ENCODE measurements at places on chromosomes 13 and 19.

- DNase-seq, result no peak
Observed at GRCh38 chr13:89862691-89863036, 1484.8 kb upstream of the MIR17HG start.

GRCh38 chr13:100436099-100436498 lies 152.5 kb downstream of the GGACT start:
- no peak for DNase-seq

GRCh38 chr13:46575818-46576221 lies 22.9 kb downstream of the LRCH1 start:
- no peak for DNase-seq

DNA sequence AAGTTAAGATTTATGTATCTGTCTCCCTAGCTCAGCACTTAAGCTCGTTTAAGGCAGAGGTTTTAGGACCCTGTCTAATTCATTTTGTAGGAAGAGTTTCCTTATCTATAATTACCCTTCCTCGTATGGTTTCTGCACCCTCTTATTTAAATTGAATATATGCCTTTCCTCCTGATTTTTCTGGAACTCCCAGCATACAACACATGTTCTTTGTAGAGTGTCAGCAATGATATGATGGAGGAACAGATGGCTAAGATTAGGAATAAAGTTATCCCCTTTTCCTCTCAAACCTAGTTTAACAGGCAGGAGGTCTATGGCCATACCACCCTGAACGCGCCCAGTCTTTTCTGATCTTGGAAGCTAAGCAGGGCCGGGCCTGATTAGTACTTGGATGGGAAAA lies 359.5 kb downstream of the PCDH17 start:
- no peak for DNase-seq

DNA sequence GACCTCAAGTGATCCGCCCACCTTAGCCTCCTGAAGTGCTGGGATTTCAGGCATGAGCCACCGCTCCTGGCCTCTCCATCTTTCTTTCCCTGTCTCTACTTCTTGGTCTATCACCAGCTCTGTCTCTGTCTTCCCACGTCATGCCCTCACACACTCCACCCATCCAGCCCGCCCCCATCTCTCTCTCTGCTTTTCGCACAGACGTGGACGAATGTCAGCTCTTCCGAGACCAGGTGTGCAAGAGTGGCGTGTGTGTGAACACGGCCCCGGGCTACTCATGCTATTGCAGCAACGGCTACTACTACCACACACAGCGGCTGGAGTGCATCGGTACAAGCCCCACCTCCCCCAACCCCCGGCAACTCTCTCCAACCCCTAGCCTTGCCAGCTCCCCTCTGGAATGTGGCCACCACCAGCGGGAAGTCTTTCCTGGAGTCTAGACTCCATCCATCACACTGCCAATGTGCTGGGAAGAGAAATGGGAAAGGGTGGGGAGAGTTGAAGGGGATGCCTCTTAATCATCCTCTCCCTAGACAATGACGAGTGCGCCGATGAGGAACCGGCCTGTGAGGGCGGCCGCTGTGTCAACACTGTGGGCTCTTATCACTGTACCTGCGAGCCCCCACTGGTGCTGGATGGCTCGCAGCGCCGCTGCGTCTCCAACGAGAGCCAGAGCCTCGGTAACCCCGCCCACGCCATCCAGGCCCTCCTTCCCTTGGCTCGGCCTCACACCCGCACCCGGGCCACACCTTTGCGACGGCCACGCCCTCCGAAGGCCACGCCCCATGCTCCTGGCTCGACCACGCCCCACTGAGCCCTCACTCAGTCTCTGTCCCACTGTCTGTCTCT lies 22.5 kb downstream of the LTBP4 start:
- DNase-seq, result no peak

DNA sequence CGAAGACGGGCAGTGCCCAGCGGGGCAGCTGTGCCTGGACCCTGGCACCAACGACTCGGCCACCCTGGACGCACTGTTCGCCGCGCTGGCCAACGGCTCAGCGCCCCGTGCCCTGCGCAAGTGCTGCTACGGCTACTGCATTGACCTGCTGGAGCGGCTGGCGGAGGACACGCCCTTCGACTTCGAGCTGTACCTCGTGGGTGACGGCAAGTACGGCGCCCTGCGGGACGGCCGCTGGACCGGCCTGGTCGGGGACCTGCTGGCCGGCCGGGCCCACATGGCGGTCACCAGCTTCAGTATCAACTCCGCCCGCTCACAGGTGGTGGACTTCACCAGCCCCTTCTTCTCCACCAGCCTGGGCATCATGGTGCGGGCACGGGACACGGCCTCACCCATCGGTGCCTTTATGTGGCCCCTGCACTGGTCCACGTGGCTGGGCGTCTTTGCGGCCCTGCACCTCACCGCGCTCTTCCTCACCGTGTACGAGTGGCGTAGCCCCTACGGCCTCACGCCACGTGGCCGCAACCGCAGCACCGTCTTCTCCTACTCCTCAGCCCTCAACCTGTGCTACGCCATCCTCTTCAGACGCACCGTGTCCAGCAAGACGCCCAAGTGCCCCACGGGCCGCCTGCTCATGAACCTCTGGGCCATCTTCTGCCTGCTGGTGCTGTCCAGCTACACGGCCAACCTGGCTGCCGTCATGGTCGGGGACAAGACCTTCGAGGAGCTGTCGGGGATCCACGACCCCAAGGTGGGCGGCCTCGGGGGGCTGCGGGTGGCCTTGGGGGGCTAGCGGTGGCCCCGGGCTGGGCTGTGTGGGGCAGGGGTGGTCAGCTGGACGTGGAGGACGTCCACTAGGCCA lies 4.8 kb downstream of the GRIN3B start:
- no peak for DNase-seq

- DNase-seq, result no peak
Observed at GRCh38 chr19:5466814-5467291, 11.6 kb downstream of the ZNRF4 start.

- DNase-seq, result no peak
Observed at GRCh38 chr19:41917676-41918075, 10.6 kb downstream of the ERFL start.

GRCh38 chr19:38142176-38143035 lies 81.6 kb downstream of the DPF1 start:
- peak; percentile 25 for DNase-seq

- DNase-seq, result no peak
Observed at GRCh38 chr13:110261166-110262081, 45.5 kb downstream of the COL4A1 start.

DNA sequence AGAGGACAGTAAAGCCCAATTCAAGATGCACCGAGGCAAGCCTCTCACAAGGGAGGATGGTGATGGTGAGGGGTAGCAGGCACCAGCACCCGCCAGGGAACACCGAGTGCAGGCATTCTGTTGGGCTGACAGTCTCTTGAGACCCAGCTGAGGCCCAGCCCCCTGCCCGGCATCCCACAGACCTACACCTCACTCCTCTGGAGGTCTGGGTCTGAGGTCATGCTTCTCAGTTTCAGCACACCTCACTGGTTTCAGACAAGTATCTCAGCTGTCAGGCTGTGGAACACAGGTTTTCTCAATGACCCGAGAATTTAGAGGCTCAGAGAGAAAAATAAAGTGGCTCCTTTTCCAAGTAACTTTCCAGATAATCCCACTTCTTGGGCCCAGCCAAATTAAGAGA lies 27.7 kb upstream of the EPHX3 start:
- no peak for DNase-seq

GRCh38 chr19:620166-620862 lies 13.0 kb downstream of the POLRMT start:
- no peak for DNase-seq

- DNase-seq, result no peak
Observed at GRCh38 chr13:47005756-47006414, 109.0 kb upstream of the HTR2A start.

DNA sequence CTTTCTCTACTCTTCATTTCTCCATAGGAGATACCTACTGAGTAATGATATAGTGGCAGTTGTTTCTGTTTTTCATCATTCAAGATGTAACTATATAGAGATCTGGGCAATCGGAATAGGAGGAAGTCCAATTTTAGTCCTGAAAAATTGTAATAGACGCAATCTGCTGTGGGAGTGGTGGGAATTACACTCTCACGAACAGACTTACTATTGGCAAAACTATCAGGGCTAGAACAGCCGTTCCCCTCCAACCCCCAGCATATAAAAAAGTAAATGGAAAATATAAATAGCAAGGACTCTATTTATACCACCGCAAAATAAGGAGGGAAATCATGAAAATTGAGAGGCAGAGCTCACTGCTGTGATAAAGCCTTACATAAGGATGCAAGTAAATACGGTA lies 330.1 kb downstream of the FGF14 start:
- no peak for DNase-seq

DNA sequence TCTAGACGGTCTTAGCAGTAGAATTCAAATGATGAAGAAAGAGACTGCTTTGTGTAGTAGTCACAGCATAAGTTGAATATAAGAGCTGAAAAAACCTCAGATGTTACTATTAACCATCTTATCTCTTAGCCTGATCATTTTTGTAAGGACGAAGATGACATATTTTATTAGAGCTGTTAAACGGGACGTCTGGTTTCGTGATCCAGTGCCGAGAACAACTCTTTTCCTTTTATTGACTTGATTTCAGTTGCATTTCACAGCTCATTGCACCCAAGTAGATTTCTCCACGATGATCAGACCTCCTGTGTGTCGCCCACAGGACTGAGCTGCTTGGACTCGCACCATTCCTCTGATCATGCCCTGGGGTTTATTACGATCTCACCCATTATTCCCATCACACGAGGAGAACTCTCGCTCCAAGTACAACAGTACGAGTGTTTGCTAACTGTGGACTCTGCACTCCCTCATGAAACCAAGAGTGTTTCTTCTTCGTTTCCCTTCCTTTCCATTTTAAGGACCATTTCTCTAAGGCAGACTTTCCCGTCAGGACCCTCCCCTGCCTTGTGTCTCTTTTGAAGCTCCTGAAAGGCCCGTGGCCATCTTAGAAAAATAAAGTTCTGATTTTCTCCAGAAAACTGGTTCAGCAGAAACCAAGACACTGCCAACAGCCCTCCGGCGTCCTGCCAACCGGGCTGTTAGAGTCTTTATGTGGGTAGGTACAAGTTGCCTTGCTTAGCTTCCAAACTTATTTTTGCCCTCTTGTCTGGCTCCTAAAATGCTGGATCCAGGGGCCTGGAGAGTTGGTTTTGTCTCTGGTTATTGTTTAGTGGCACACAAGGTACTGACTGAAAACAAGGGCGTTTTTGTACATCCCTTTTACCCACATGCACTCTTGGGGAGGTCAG lies 48.2 kb upstream of the RNF113B start:
- DNase-seq, result no peak

DNA sequence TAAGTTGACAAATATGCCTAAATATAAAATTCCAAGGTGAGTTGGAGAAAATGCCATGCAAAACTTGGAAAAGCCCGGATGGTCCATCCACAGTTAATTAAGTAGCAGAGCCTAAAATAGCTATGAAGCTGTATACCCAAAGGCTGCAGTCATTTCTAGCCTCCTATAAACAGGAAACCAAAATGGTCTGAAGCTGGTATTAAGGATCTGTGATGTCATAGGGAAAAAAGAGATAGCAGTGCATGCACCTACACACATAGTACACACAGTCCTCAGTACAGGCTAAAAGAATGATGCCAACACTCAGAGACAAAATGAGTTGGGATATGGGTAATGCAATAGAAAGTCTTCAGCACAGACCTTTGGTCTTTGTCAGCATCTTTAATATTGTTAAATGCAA lies 736.9 kb downstream of the EFNB2 start:
- DNase-seq, result no peak

- DNase-seq, result no peak
Observed at GRCh38 chr13:41658057-41658661, 200.8 kb downstream of the RGCC start.

- DNase-seq, result no peak
Observed at GRCh38 chr13:34162544-34162933, 344.6 kb downstream of the RFC3 start.

GRCh38 chr13:105377452-105377851 lies 1158.0 kb downstream of the EFNB2 start:
- DNase-seq, result no peak

DNA sequence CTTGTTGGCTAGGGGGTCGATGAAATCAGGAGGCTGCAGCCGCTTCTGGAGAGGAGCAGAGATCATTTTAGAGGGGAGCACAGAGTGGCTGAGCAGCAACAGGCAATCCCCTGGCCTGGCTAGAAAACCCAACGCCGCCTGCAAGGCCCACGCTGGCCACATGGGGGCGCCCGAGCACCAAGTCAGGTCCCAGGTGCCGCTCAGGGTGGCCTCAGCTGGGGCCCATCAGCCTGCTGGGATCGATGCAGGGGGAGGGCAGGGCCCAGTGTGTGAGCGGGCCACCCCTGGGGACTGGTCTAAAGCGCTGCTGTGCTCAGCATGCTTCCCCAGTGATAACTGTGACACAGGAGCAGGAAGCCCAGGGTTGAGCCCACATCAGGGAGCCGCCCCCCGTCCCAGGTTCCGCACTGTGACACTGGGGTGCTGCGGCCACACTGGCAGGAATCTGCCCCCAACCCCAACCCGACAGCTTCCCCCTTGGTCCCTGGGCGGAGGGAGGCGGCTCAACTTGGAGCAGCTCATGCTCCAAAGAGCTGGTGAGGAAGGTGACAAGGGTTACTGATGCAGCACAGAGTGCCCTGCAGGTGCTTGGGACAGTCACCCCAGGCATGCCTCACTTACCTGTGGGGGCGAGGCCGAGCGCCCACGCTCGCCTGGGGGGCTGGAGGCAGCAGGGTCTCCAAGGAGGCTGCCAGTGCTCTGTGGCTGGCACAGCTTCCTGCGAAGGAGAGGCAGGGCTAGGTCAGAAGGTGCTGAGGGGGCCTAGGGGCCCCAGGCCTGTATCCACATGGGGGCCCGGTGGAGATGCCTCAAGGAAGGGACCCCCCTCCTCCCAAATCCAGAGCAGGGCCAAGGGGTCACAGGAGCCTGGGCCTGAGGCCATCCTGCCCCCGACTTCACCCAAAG lies 13.3 kb upstream of the ISYNA1 start:
- DNase-seq, result peak; percentile 60

GRCh38 chr13:21020176-21020575 lies 41.2 kb downstream of the LATS2 start:
- DNase-seq, result no peak

- DNase-seq, result no peak
Observed at GRCh38 chr13:50908371-50908770, 1.2 kb upstream of the RNASEH2B start.

DNA sequence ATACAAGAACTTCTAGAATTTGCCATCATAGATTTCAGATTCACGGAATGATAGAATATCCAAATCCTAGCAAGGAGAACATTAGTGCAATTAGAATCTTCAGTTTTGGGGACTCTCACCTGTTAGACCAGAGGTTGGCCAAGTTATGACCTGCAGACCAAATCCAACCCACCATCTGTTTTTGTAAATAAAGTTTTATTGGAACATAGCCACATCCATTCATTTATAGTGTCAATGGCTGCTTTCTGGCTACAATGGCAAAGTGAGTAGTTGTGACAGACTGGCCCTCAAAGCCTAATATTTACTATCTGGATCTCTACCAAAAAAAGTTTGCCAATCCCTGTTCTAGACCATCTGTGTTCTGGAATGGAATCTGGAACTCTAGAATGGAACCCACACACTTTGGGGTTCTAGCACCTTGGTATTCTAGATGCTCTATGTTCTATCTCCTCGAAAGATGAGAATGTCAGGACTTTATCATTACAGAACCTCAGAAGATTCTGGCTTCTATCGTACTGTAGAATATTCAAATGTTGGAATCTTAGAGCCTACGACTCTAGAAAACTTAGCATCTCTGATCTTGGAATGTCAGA lies 2.5 kb downstream of the KPTN start:
- DNase-seq, result no peak
